KG1 (cell line): ENCODE measurements at places on chromosomes 6 and 20.

DNA sequence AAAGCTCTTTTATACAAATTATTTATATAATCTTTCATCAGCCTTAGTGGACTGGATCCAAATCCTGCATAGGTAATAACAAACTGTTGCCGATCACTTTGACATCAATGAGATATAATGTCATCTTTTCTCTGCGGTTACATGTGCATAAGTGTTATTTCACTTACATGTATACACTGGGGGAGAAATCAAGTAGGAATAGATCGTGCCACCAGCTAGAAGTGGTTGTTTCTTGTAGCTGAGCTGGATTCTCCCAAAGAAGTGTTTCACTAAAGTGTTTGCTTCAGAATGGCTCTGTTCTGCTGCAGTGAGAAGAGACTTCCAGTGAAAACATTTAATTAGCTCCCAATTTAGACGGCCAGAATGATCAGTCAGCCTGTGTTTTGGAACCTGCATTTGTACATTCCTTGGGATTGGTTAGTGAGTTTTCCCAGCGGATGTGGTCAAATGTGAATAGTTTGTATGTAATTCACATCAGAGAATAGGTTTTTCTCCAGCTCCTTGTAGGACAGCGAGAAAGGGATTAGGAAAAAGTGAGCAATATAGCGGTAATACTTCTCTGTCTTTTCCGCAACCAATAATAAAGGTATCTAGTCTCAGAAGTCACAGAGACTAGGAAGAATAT lies 163.1 kb upstream of the CCN2 start:
- no peak for DNase-seq

GRCh38 chr20:926670-927069 lies 10.5 kb upstream of the ANGPT4 start:
- DNase-seq = no peak

DNA sequence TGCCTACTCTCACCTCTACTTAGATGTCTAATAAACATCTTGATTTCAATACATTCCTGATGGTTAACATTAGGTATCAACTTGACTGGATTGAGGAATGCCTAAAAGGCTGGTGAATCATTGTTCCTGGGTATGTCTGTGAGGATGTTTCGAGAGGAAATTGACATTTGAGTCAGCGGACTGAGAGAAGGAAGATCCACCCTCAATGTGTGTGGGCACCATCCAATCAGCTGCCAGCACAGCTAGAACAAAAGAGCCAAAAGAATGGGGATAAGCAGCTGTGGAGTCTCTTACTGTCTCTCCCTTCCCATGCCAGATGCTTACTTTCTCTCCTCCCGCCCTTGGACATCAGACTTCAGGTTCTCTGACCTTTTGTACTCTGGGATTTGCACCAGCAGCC lies 128.6 kb upstream of the HS3ST5 start:
- DNase-seq = no peak

- no peak for DNase-seq
These were observed 59.1 kb upstream of the NEDD9 start for GRCh38 chr6:11291582-11291981.

DNA sequence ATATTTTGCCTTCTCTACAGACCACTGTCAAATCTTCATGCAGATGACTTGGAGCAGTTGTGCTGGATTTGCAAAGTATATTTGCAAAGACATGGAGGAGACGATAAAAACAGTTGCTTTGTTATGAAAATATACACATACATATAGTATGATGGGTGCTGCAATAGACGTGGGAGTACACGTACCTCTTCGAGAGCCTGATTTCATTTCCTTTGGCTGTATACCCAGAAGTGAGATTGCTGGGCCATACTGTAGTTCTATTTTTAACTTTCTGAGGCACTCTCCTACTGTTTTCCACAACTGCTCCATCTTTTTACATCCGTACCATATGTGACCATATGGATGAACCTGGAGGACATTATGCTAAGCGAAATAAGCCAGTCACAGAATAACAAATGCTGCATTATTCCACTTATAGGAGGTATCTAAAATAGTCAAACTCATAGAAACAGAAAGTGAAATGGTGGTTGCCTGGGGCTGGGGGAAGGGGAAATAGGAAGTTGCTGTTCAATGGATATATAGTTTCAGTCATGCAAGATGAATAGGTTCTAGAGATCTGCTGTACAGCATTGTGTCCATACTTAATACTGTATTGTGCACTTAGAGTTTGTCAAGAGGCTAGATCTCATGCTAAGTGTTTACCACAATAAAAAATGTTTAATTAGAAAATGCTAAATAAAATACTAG lies 223.8 kb downstream of the HAO1 start:
- no peak for DNase-seq

GRCh38 chr20:25233016-25233772 lies 14.7 kb upstream of the PYGB start:
- DNase-seq = no peak

DNA sequence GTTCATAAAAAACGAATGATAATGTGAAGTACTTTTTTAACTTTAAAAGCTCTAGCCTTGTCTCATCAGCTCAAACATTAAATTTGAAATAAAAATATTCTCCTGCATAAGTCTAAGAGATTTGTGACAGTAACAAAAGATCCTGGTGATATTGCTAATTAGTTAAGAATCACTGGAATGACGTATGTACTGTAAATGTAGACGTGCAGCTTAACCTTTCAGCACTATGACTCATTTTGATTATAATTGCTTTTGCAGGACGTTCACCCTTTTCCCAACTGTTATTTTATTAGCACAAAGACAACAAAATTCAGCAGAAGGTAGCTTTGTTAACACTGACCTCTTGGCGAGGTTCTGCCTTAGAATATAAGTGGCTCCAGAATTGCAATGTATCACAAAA lies 68.6 kb downstream of the TENT5A start:
- no peak for DNase-seq

DNA sequence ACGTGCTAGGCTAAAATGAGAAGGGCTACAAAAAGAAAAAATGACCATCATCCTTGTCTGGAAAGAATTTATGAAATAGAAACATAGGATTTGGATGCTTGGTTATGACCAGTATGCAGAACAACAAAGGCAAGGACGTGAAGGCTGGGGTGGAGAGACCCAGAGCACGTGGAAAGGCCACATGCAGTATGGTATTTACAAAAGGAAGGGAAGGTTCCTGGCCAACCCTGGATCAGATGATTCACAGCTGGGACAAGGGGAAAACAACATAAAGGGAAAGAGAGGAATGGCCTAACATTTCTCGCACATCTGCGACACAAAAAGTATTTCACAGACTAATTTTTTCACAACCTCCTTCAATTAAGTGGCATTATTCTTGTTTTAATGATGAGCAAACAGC lies 8.2 kb downstream of the STX7 start:
- no peak for DNase-seq

- no peak for DNase-seq
These were observed 54.4 kb downstream of the JAG1 start for GRCh38 chr20:10619427-10619826.

- DNase-seq = no peak
These were observed 238.8 kb downstream of the HIVEP2 start for GRCh38 chr6:142706210-142706609.

DNA sequence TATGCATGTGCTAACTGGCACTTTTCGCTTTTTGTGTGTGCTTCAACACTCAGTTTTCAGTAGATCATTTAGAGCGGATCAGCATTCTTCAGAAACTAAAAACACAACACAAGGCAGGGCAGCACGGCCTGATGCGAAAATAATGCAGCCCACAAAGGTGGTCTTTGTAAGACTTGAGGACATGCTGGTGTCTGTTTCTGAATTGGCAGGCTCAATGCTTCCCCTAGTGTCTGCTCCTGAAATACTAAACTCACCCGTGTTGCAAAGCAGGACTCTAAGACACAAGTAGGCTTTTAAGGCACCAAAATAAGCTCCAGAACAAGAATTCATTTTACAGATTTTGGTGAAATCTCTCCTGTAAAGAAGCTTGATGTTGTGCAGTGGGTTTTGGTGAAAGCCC lies 676.5 kb downstream of the TENT5A start:
- no peak for DNase-seq

GRCh38 chr20:24064092-24064491 lies 75.5 kb upstream of the GGTLC1 start:
- no peak for DNase-seq

DNA sequence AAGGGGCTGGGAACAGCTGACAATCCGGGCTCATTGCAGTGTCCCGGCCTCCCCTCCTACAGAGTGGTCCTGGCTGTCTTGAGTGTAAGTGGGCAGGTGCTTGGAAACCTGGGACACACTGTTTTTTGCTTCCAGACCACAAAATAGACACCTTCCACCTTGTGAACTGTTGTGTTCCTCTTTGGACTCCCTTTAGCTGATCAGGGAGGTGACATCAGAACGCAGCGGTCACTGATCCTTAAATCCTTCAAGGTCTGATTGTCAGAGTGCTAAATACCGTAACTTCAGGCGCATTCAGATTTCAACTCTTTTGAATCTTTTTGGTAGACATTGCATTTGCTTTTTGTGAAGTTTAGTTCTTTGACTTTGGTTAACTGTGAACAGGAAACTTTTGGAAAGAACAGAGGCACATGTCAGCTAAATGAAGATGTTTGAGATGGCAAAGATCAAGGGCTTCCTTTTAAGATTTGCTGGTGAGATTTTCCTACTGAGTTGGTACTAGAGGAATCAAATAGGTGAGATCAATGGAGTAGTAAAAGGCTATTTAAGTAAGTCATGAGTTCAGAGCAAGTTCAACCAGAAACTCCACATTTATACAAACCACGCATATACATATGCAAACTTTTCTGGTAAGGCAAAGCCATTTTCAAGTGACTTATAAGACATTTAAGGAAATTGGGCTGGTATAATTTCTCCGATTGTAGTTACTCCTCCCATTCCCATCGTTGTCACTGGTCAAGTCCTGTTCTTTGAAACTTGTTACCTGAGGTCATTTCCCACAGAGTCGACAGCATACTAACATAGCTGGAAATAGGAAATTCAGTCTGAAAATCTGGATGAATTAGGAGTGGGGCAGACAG lies 6.3 kb downstream of the PPP1R3G start:
- no peak for DNase-seq

DNA sequence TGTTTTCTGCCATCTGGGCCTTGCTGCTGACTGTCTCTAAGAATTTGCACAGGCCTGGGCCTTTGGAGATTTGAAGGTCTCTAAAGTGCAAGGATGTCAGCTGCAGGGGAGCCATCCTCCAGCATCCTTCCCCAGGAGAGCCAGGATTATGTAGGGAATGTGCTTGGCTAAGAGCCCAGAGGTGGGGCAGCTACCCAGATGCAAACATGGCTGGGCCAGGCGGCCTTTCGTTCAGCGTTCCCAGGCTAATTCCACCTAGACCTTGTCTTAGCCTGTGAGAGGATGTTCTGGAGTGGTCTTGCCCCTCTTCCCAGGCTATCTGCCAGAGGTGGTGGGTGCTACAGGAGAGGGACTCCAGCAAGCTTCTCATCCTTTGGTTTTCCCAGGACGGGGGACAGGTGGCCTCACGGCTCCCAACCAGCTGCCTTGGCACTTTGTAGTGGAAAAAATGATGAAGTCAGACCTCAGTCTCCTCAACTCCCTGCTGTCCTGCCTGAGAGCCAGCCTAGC lies 7.7 kb upstream of the PTGIS start:
- DNase-seq = no peak

GRCh38 chr6:139852488-139853140 lies 478.2 kb upstream of the CITED2 start:
- DNase-seq = no peak

- no peak for DNase-seq
These were observed 110.2 kb downstream of the GJA10 start for GRCh38 chr6:90004511-90004910.

DNA sequence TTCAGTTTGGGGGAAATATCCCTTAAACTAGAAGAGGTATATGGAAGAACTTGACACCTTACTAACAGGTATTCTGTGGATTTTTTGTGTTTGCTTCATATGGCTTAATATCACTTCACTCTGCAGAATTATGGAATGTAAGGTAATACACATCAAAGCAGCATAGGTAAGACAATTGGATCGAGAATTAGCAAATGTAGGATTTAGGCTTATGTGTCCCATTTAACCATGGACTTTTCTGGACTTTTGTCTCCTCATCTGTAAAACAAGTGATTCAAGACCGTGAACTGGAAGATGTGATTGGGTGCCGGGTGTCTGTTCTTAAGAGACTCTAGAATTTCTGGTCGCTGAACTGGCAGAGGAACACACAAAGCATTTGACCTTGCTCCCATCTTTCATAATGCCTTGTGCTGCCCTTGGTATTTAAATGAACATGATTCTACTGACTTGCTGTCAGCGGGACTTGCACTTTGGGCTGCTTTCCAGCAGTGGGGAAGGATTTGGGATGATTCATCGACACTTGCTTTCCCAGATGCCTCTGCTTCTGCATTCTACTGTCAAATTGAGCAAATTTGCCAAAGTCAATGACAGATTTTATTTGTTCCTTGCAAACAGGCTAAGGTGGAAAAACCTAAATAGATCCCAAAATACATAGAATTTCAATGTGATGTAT lies 199.8 kb downstream of the PLCB1 start:
- DNase-seq = no peak

- no peak for DNase-seq
These were observed 143.6 kb upstream of the TMEM170B start for GRCh38 chr6:11393713-11394627.

DNA sequence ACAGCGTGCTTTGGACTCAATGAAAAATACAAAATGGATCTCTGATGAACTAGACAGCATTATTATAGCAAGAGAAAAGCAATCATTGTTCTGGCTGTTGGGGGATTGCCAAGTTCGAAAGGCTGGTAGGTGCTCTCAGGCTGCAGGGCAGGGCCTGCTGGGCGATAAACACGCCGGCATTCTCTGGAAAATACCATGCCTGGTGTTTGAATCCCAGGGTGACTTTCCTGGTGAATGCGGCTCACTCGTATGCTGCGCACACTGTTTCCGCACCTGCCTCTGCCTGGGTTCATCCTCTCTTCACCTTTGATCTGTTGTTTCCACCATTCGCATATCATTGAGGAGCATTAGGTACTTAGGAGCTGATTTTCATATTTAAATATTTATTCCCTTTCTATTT lies 37.4 kb downstream of the GCNT2 start:
- DNase-seq = no peak

DNA sequence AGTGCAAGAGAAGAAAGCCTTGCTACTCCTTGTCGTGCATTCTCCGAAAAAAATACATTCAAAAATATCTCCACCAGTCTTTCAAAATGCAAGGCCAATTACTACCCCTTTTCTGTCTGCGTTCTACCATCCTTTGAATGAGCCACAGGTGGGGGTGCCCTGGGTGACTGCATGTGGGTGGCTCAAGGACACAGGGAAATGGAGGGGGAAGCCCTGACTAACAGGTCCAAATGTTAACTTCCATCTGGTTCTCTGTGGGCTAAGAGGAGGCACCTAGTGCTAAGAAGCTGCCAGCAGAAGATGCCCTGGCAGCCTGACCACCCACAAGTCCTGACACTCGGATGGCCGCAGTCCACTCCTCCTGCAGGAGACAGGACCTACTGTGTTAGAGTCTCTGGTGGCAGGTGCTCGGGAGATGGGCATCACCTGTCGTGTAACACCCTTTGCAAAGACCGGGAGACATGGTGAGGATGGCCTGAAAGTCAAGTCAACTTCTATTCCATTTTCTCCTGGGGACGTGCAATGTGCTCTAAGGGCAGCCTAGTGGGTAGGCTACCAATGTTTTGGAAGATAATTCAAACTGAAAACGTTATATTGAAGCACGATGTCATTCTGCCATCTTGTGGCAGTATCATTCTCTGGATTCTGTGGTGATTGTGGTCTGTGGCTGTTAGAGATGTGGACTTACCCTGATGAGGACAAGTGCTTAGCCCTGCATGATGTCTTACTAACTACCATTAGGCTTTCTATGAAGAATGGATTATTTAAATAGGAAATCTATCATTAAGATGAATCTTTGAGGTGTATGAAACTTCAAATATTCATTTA lies 27.4 kb upstream of the IGF2R start:
- DNase-seq = no peak

- DNase-seq = no peak
These were observed 8.0 kb upstream of the STX7 start for GRCh38 chr6:132520953-132521352.
